COLO829 (cell line): ENCODE measurements at places on chromosomes 7 and 10.

DNA sequence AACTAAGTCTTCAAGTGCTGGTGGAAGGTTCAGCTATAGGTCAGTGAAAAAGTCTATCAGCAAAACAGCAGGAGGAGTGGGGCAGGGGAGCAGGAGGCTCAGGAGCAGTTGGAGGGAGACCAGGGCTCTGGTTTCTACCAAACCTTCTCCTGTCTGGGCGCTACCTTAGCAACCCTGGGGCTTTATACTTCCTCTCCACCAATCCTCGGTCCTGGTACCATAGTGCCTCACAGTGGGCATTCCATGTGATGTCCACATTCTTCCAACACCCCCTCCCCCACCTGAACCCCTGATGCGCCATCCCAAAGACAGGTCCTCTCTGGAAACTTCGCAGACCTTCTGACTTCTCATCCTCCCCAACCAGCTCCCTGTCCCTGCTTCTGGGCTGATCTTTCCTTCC, 25.3 kb upstream of the ACSM6 start:
- DNase-seq = no peak

GRCh38 chr10:5013385-5013784, 9.7 kb upstream of the AKR1C2 start:
- no peak for DNase-seq

- no peak for DNase-seq
Observed at GRCh38 chr7:112986256-112987031, 100.2 kb downstream of the GPR85 start.

DNA sequence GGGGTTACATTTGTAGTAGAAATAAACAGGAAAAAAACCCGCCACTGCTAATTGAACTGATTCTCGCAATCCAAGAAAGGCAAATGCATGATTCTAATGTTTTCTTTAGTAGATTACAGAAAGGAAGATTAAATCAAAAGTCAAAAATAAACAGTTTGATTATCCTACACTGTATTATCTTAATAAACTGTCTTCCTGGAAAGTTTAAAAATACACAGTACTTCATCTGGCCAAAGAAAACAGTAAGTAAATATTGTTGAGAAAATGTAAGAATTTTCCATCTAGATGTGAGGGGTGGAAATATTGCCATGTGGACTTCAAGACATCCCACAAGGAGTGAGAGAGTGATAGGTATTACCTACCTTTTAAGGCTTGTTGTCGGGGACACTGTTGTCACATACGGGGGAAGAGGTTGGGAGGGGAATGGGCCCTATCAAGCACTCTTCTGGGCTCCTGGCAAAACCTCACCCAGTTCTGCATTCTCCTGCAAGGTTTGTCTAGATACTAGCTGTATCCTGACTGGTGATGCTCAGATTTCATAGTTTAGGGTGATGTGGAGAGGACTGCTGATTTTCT, 17.8 kb downstream of the GRK5 start:
- no peak for DNase-seq

- peak; percentile 9 for DNase-seq
Observed at GRCh38 chr7:111438369-111439289, 123.7 kb downstream of the IMMP2L start.

DNA sequence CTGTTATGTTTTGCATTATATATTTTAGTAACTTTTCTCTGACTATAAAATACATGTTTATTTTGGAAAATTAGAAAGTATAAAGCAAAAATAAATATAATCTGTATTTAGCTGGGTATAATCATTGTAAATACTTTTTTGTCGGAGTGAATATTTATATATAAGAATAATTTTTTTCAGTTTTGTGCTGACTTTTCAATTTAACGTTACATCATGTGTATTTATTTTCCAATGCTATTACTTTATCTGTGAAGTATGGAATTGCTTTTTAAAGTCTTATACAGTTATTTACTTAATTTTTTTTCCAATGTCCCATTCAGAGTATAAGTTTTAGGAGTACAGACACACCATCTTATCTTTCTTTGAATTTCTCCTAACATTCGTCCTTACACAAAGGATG, 15.2 kb downstream of the AP3M1 start:
- DNase-seq = no peak

DNA sequence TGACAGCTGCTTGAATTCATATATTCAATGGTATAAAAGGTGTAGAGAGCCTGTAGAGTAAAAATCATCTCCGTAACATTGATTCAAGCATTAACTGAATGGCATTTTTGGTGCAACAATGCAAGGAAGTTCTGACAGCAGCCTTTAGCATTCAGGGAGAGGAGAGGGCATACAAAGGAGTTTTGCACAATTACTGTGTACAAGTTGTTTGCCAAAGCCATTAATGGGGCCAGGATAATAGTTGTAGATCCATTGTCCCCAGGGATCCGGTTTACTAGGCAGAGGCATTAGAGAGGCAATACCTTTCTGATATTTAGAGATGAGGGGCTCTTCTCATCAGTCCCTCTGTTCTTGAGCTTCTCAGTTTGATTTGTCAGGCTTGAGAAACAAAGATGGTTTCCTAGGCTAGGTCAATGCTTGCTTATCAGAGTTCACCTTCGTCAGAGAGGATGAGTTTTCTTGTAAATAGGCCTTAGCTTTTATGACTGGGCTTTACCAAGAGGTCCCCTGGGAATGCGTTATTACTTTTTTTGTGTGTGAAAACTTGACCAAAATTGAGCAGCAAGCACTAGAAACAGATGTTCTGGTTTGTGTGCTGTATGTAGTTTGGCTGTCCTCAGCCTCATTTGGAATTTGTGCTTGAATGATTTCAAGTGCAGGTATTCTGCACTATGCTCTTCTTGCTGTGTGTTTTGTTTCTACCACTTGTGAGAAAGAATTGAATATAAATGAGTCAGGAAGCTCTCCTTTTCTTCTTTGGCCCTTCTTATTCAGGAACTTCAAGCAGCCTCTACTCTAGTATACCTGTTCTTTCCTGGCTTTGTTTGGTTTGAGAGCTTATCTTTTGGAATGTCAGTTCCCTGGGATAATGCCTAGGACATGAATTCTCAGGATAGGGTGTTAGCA, 32.0 kb downstream of the SND1 start:
- DNase-seq = no peak

- peak; percentile 28 for DNase-seq
Observed at GRCh38 chr7:120988591-120989256, at the start of gene CPED1. Gene CPED1 (plus strand): TSS chr7:120988711. CDS start chr7:120989622, 911 bp downstream.
